ENCODE measurements at places on chromosomes 1 and 21.

- DNase-seq = no peak
Observed at GRCh38 chr1:97433824-97434177, 487.0 kb downstream of the DPYD start.

- no peak for DNase-seq
Observed at GRCh38 chr1:156164125-156164831, 10.9 kb downstream of the SEMA4A start.

DNA sequence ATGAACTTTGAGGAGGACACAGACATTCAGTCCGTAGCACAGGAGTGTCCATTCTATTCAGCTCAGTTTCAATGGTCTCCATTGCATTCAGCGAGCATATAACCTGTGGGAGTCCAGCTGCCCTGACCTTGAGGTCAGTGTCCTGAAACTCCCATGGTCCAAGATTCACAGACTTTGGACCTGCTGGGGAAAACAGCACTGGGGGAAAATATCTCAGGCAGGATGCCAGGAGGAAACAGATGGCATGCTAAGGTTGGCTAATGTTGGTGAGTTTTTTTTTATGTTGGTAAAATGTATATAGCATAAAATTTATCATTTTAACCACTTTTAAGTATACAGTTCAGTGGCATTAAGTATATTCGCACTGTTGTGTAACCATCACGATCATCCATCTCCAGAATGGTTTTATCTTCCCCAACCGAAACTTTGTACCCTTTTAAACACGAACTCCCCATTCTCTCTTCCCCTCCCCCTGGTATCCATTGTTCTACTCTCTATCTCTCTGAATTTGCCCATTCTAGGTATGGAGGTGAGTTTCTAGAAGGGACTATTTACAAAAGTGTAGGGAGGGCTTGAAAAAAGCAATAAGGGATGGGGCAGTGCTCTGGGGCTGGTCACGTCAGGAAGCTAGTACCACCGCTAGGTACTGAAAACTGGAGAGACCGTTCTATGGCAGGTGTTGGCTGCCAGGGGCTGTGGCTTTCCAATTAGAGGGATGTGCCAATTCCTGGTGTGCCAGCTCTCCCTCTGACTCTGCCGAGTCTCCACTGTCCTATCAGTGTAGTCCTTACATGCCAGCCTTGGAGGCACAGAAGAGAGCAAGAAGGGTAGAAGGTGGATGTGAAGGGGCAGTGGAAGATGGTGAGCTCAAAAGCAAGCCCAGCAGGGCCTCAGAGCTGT, 85.3 kb downstream of the FOXD2 start:
- DNase-seq = no peak

- no peak for DNase-seq
Observed at GRCh38 chr21:40404396-40404800, 442.6 kb downstream of the DSCAM start.

DNA sequence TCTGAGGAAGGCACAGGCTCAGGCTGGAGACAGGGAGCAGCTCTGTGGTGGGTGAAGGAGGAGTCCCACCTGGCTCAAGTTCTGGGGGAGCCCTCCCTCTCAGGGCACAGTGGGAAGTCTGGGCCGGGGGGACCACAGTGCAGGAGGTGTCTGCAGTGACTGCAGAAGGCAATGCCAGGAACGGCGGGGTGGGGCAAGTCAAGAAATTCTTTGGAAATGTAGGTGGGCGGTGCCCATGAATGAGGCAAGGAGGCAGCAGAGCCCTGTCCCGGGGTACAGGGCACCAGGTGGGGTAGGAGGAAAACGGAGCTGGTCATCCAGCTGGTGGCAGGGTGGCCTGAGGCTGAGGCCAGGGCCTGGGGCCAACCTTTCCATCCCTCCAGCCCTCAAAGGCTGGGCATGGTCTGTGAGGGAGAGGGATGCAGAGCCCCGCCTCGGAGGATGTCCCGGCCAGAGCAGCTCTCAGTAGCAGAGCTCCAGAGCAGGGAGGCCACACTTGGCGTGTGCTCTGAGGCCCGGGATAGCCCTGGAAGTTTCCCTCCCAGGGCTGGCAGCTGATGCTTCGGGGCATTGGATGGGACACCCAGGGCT, 4.7 kb downstream of the TFF3 start:
- no peak for DNase-seq

GRCh38 chr1:107871259-107871658, 93.7 kb downstream of the VAV3 start:
- DNase-seq = no peak

- DNase-seq = no peak
Observed at GRCh38 chr1:168825820-168826219, 96.8 kb upstream of the DPT start.

DNA sequence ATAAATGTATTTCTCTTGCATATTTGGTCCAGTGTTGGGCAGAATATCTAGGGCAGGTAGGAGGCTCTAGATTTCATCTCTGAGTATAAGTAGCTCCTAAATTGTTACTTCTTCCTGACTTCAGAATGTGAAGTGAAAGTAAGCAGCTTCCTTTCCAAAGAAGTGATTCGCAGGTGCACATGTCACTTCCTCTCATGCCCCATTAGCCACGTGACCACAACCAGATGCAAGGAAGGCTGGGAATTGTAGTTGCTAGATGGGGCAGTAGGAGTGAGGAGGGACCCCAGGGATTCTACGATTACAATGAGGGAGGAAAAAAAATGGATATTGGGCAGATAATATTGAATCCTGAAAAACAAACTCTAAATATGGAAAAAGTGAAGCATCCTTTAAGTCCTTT, 113.2 kb upstream of the CYYR1 start:
- no peak for DNase-seq

- DNase-seq = no peak
Observed at GRCh38 chr1:44174630-44175029, 33.2 kb upstream of the KLF18 start.

- DNase-seq = peak; percentile 72
Observed at GRCh38 chr21:35244514-35244913, 195.4 kb upstream of the RUNX1 start.

DNA sequence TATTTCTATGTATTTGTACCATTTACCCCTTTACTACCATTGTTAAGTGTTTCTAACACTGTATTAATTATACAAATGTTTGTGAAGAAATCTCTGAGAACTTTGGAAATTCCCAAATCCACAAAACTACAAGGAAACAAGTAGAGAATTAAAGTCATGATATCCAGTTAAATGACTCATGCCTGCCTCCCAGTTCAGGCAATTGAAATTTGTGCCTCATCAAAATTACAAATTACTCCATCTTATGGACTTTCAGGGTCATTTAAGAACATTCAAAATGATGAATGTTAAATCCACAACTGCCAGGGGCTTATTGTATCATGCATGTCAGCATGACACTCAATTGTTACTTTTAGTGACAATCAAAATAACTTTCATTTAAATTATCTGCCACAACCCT, 282.4 kb downstream of the ZNF326 start:
- DNase-seq = no peak

DNA sequence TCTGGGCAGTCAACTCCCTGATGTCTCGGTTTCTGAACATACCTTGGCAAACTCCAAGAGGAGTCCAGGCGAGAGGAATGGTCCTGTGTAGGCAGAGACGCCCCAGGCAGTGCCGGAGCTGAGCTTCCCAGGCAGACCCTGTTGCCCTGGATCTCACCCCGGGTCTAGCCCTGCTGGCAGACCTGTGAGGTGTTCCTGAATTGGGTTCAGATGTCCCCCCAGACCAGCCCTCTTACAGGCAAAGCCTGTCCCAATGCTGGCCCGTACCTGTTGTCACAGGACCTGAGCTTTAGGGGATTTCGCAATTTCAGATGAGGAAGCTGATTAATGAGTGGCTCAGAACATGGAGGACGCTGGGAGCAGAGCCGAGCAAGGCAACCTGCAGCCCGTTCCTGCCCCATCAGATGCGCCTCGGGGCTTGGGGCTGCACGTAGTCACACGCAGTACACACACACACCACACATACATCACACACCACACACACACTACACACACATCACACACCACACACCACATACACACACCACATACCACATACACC, 38.5 kb upstream of the PDE9A start:
- peak; percentile 58 for DNase-seq

- DNase-seq = no peak
Observed at GRCh38 chr1:246417813-246418564, 89.1 kb downstream of the SMYD3 start.

All from body of pancreas (tissue), 4 donors.